ENCODE measurements at places on chromosomes 1 and 21.
A peak's percentile ranks its signal among the peaks of the same experiment; 100 is the strongest.

GRCh38 chr1:85229574-85230097 is 28.8 kb upstream of the SYDE2 start:
- DNase-seq = no peak

DNA sequence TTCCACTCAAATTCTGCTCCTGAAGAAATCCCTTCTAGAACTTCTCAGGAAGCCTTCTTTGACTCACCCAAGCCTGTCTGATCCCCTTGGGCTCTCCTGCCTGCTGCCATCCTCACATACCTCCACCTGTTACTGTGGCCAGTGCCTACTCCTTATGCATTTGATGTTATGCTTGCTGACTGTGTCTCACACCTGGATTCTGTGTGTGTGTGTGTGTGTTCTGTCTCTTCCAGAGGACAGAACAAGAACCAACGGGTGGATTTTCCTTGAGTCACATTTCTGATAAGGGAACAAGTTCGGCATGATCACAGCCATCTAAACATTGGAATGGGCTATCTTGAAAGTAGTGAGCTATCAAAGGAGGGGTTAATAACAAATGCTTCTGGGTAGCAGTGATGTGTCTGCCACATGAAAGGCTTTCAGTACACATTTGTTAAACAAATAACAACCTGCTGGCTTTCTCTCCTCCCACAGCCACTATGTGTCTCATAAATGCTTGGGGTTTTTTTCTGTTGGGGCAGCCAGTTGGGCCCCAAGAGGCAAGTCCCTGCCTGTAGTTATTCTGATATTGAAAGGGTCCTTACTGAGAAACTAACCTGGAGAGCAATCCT is 8.9 kb upstream of the GPR37L1 start:
- no peak for DNase-seq

GRCh38 chr1:113217447-113218208 is 144.6 kb downstream of the LRIG2 start:
- DNase-seq = no peak

GRCh38 chr1:14778898-14779865 is 180.7 kb downstream of the KAZN start:
- DNase-seq = peak; percentile 24

GRCh38 chr1:81337226-81337625 is 463.5 kb upstream of the ADGRL2 start:
- no peak for DNase-seq

- DNase-seq = no peak
Measured at GRCh38 chr21:34595457-34595856, 19.5 kb downstream of the RCAN1 start.

DNA sequence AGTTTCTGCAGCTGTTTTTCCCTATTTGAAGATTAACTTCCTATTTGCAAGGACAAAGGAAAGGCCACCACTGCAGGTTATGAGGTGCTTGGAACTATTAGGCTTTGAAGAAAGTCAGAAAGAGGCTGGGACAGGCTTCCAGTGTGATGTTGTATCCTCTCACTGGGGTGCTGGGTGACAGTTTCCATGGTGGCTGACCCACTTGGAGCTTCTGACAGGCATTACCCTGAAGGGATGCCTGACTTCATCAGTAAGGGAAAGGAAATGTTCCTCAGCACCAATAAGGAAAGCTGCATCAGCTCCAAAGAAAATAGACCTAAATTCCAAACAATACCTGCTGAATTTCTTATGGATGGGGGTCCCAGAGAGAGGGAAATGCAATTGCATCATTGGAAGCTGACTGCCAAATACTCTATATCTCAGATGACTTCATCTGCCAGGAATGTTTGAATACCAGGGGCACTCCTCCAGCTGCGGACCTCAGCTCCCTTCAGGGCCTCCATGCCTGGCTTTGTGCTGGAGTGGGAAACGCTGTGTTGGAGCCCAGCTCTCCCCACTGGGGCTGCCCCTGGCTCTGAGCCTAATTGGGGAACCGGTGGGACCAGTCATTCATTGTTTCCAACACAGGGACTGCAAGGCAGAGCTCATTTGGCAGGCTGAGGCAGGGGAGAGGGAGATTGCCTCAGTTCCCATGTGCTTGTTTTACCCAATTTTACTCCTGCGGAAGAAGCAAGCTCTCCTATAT is 76.6 kb downstream of the RGL1 start:
- peak; percentile 91 for DNase-seq

DNA sequence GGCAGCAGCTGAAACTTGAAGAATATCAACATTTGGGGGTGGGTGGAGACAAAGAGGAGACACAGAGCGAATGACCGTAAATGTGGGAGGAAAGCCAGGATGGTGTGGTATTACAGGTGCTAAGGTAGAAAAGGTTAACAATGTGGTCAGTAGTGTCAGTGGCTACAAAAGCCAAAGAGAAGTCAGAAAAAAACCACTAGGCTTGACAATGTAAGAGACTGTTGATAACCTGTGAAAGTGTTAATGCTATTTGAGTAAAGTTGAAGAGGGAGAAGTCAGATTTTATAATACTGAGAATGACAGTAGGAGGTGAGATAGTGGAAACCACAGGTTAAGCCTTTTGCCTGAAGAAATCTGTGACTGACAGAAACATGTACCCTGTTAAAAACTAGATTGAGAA is 120.8 kb downstream of the CLEC20A start:
- DNase-seq = peak; percentile 16

GRCh38 chr1:110086961-110087360 is 16.5 kb upstream of the ALX3 start:
- peak; percentile 51 for DNase-seq

DNA sequence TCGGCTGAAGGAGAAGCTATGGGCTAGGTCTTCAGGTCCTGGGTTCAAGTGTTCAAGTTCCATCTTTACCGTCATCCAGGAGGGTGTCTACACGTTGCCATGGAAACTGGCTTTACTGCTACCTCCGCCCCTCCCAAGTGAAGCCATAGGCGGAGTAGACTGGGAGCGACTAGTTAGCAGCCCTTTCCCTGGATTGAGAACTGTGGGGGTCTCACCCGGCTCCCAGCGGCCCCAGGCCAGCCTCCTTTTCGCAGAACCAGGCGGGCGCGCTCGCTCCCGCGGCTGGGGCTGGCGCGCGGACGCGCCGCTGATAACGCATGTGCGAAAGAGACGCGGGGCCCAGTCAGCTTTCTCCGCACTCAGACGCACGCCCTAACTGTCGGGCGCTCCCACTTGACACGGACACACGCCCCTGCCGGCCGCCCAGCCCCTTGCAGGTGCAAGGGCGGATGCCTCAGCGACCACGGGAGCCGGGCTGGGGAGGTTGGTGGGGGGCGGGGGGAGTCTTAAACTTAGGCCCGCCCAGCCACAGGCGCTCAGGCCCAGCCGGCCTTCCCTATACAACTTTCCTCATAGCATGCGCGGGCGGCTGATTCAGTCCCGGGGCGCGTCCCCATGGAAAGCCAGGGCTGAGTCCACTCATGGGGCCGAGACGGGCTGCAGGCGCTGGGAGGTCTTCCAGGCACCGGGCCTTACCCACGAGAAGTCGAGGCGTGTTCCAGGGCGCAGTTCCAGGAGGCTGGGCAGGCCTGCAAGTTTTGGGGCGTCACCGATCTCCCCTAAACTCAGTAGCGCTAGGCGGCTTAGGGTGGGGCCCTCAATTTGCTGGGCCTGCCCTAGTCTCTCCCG is 7.4 kb downstream of the EFNA4 start:
- peak; percentile 42 for DNase-seq

DNA sequence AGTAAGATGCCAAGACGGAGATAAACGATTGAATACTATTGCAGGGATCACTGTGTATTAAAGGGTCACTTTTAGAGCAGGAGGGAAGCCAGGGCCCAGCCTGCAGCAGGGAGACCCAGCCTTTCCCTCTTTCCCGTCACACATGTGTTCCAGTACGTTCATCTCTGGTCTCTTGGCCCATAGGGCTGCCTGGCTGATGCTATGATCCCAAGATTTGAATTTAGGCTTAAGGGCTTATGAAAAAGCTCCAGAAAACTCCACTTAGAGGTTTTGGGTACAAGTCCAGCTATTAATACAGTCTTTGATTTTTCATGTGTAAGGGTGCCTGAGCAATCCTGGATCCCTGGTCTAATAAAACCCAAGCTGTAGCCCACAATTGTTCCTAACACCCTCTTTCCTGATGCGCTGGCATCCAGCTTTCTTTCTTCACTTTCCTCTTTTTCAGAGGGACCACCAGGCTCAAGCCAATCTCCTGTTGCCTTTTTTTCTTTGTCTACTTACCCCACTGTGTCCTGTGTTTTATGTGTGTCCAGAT is 359.6 kb upstream of the USP24 start:
- no peak for DNase-seq

GRCh38 chr1:96782856-96783255 is 61.3 kb downstream of the PTBP2 start:
- DNase-seq = no peak

- DNase-seq = no peak
Measured at GRCh38 chr1:112143871-112144441, 154.5 kb upstream of the KCND3 start.

GRCh38 chr1:207191776-207192175 is 87.7 kb downstream of the C4BPA start:
- no peak for DNase-seq

- DNase-seq = no peak
Measured at GRCh38 chr1:110857964-110858948, 14.7 kb upstream of the CD53 start.

GRCh38 chr1:17877896-17878295 is 122.8 kb downstream of the ACTL8 start:
- peak; percentile 37 for DNase-seq

GRCh38 chr1:52920791-52921291 is 699 bp downstream of the ECHDC2 start:
- DNase-seq = no peak

DNA sequence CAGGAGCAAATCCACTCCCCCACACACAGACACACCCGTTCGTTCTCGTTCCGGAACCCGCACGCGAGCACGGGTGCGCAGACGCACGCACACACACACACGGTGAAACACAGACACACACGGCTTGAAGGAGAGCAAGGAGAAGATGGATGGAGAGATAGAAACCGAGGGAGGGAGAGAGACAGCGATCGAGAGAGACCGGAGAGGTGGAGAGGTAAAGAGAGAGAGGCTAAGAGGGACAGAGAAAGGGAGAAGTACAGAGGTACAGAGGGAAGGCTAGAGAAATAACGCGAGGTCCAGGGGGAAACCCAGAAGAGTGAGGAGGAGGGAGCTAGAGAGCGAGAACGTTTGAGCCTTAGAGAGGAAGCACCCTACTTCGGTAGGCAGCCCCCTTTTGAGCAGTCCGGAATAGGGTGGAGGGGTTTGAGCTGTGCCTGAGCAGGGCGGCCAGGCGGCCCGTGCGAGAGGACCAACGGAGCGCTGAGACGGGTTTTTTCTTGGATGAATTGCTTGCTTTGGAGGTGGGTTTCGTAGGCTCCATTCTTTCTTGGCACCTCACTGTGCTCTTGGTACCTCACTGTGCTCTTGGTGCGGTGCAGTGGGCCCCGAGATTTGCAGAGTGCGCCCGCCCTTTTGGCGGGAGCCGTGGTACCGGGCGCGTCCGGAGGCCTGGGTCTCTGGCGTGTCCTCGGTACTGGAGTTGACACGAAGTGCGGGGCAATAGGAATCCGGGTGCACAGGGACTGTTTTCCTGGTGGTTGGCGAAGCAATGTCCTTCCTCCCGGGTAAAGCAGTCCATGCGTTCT is 88.4 kb upstream of the RHOU start:
- peak; percentile 65 for DNase-seq

DNA sequence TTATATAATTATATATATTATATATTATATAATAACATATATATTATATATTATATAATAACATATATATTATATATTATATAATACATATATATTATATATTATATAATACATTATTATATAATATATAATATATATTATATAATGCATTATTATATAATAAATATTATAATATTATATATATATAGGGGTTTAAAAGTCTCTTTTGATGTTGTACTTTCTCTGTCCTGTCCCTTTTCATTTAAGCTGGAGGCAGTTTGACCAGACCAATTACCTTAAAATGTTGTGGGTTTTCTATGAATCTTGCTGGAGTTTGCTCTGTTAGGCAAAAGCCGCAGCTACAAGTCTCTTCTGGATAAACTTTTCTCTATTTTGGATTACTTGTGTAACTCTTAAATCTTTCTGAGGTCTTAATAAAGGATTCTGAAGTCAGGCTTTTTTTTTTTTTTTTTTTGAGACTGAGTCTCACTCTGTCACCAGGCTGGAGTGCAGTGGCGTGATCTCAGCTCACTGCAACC is 22.2 kb upstream of the KIF1B start:
- DNase-seq = no peak

DNA sequence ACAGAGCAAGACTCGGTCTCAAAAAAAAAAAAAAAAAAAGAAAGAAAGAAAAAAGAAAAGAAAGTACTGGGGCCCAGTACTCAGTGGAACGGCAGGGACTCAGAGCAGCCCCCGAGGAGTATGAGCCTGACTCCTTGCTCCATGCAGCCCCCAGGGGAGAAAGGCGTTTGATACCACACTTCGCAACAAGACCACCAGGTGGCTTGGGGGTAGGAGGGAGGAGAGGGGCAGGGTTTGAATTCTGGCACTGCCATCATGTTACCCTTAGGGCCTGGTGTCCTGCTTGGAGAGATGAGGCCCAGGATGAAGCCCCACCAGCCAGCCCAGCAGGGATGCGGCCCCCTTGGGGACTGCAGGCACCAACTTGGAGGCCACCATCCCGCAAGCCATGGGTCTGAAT is 321.3 kb upstream of the VAMP3 start:
- DNase-seq = no peak

GRCh38 chr1:155166051-155166470 is 7.0 kb downstream of the KRTCAP2 start:
- DNase-seq = no peak

DNA sequence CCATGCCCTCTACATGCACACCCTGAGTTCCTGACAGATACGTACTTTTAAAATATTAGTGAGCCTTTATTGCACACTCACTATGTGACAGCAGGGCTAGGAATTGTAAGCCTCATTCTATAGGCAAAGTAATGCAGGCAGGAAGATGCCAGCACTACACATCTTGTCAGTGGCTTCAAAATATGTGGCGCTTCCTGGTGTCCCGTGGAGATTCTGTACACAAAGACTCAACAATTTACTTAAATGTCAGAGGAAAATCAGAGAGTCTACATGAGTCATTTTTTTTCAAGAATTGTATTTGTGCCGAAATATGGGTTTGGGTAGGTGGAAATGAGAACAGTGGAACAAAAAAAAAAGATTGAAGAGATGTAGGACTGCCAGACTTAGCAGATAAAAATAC is 27.6 kb downstream of the RNASEL start:
- DNase-seq = no peak

DNA sequence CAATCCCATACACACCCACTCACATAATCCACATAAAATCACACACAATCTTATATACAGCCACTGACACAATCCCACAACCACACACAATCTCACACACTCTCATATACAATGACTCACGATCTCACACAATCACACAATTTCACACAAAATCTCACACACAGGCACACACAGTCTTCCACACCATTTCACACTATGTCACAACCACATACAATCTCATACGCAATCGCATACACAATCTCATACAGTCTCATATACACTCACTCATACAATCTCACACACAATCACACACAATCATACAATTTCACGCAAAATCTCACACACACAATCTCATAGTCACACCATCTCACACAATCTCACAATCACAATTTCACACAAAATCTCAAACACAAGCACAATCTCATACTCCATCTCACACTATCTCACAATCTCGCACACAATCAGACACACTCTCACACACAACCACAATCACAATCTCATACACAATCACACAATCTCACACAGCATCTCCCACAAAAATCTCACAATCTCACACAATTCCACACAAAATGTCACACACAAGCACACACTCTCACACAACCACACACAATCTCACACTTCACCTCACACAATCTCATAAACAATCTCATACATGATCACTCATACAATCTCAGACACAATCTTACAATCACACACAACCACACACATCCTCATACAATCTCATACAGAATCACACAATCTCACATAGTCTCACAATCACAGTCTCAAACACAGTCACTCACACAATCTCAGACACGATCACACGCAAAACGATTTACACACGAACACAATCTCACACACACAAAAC is 18.5 kb downstream of the CASZ1 start:
- no peak for DNase-seq
